ENCODE measurements at places on chromosomes 12 and 14. TPM values are rescaled to one million over a fixed set of nuclear protein-coding genes. Genes with fewer than 3 reads are reported as not detected.
A peak's percentile ranks its signal among the peaks of the same experiment; 100 is the strongest.

- DNase-seq, result peak; percentile 36
Observed at GRCh38 chr14:96741151-96741977, 55.8 kb upstream of the VRK1 start.

The CCND2 gene
- 0.06 TPM for total RNA-seq

DNA sequence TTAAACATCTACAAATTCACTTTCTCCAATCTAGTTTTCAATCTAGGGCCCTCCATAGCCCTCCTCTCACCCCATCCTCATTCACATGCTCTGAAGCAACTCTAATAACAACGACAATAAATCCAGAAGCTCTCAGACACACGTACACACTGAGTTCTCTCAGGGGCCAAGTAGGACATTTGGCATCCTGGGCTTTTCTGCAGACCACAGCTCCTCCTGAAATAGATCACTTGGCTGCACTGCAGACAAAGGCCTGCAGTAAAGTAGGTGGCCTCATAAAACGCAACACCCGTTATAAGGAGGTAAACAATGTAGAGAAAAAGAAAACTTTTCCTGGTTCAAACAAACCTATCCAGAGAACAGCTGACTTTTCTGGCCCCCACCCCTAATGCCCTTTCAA is 111.2 kb downstream of the TMTC1 start:
- no peak for DNase-seq

DNA sequence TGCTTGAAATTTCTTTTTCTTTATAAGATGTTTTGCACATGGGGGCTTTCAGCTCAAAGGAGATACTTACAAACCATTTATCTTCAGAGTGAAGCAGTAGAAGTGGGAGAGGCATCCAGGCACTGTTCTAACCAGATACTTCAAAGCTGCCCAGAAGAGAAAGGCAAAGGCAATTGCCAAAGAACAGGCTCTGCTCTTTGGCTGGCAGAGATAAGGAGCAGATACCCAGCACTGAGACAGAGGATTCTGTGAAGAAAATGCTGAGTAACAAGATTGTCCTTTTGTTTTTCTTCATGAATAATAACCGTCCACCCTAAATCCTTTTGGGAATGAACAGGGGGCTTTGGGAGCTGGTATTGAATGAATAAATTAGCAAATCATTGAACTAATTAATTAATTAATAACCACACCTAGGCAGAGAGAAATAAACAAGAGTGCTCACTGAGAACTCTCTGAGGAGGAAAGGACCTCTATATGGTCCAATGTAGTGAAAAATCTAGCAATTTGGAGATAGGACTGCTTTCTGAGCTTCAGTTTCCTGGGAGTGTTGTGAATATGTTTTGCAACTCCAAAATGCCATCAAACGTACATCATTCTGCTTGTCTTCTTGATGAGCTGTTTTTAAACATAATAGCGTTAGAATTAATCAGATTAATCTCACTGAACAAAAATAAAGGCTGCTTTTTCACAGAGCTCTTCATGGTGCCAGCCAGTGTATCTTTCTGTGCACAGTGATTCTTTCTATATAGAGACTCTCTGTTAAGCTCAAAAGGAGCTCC is 192.8 kb upstream of the AMIGO2 start:
- DNase-seq, result no peak

The OTUB2 gene
- total RNA-seq, result 0.74 TPM

DNA sequence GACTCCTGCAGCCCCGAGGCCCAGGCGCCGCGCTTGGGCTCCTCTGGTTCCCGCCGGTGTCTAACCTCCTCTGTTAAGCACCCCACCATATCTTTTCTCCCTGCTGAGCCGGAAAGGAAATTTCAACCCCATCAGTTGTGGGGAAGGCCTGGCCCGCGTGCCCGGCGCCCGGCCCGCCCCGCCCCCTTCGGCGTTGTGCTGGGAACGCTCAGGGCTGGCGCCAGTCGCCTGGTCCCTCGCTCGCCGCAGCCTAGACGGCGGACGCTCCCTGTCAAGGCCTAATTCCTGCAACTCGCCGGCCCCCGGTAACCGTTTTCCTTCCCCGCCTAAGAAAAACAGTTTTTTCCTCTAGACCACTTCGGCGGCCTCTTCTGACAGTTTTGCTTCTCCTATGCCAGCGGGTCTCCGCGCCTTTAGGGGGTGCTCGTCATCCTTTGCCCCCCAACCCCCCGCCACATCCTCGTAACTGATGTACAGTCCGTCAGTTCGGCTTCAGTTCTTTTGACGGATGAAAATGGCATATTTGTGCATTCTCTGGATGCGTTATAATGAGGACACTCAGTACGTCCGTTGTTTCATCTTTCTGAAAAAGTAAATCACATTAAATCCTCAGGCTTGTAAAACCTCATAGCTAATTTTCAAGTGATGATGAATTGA is 506 bp upstream of the NAP1L1 start:
- no peak for DNase-seq

DNA sequence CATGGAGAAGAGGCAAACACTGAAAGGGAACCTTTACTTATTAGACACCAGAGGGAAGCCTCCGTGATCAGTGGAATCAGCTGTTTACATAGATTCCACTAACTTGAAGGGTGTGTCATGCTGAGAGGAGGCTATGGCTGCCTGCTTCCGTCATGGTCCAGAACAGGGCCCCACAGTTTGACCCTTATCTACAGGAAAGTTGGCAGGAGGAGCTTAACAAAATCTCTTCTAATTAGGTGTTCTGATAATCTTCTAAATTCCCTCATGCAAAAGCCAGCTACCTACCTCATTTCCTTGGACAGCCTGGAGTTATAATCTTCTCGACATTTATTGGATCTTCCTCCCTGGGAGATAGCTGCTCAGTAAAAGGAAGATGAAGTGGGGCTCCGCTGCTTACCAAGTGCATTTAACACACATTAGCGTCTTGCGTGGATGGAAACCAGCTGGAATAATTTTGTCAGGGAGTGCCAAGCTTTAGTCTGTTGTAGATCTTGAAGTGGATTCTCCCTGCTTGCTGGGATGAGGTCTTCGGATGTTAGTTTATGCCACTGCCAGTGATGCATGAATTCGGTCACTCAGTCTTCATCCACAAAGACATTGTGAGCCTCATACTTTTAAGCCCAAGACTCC is 171.0 kb downstream of the PAH start:
- DNase-seq, result no peak

DNA sequence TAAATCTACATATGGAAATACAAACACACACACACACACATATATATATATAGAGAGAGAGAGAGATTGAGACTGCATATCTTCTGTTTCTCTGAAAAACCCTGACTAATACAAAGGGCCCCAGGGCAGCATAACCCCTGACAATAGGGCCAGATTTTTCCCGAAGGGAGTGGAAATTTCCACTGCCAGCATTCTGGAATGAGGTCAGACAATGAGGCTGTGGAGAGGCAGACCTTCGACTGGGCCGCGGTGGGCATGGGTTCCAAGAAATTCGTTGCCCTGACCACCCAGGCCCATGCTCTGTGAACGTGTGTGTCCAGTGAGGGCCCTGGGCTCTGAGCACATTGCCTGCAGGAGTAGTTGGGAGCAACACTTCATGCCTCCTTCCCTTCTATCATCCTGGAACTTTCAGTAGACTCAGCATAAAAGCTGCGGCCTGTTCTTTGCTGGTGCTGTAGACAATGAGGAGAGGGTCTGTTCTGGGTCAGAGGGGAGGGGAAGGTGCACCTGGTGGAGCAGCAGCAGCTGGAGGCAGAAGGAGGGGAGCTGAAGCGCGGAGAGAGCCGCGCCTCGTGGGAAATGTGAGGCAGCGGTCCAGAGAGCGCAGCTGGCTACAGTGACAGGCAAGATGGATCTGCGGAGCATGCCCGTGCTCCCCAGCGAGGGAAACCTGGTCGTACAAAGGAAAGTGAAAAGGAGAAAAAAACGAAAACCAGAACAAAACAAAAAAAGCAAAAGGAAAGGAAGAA is 25.6 kb upstream of the CCDC60 start:
- DNase-seq, result no peak

GRCh38 chr14:83575301-83575700 is 1954.6 kb upstream of the FLRT2 start:
- no peak for DNase-seq

DNA sequence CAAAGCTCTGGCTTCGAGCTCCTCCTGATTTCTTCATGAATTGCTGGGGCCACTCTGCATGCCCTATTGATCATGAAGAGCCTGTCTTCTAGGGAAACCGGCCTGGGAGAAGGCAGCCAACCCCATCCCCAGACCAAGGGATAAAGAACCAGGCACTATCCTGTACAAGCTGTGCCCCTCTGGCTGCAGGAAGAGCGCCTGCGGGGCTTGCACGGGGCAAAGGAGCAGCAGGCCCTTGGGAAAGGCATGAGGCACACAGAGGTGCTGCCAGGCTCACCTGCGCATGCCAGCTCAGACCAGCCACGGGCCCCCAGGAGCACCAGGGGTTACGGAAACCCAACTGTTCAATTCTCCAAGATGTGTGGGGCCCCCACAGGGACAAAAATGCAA is 2.1 kb downstream of the ITPK1 start:
- DNase-seq, result no peak

DNA sequence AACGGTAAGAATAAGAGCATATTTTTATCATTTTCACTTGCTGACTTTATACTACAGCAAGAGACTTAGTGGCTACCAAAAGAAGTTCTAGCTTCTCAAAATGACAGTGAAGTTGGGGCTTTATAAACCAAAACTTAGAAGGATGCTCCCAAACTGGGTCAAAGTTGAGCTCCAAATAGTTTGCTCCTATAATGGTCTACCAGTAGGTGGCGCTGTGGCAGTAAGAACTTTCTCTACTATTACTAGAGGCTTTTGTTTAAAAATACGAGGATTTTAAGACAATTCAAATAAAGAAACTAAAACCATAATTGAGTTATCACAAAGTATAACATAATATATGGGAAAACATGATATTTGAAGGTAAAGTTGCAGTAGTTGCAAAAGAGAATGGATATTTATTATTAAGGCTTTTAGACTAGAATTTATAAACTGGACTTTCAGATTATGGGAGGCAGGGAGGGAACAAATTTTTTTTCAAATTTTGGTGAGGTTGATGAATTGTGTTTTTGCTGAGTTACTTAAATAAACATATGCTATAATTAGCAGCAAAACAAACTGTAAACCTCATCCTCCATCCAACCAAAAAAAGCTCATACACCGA is 75.0 kb downstream of the TGFB3 start:
- DNase-seq, result peak; percentile 54

The NFATC4 gene
- total RNA-seq, result 23.6 TPM

GRCh38 chr12:4178424-4179170 is 95.0 kb upstream of the CCND2 start:
- DNase-seq, result no peak

- no peak for DNase-seq
Observed at GRCh38 chr14:87257421-87257820, 735.6 kb downstream of the GALC start.

- DNase-seq, result no peak
Observed at GRCh38 chr14:34021096-34021495, 70.2 kb upstream of the EGLN3 start.

The MGP gene
- not detected for total RNA-seq

DNA sequence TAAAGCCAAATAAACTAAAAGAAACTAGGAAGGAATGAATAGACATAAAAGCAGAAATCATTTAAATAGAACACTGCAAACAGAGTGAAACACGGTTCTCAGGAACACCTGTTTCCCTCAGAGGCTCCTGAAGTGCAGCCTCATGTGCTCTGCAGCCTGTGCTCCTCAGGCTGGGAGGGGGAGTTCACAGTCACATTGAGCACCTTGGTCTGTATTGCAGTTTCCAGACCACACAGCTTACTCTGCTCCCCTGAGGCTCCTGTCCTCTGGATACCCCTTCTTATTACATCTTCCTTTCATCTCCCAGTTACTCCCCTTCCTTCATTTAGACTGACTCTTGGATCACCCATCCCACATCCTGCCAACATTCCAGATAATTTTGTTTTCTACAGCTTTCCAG is 49.7 kb upstream of the DCD start:
- DNase-seq, result no peak

DNA sequence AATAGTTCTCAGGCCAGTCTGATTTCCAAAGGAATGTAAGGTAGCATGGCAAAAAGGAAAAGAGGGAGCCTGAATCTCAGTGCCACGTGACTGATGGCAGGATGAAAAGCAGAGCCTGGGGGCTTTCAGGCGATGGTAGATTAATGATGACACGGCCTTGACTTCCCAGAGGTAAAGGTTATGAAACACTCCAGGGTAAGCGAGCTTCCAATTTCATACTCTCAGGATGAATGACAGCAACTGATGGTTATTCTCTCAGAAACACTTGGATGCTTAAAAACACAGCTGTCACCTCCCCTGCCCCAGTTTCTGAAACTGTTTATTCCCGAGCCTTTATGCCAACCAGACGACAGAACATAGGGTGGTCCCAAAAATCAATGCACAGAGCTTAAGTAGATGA is 28.8 kb downstream of the GDF11 start:
- no peak for DNase-seq

- DNase-seq, result peak; percentile 56
Observed at GRCh38 chr14:70013271-70013873, 134.2 kb downstream of the SMOC1 start.

The OR10G2 gene
- total RNA-seq, result not detected

DNA sequence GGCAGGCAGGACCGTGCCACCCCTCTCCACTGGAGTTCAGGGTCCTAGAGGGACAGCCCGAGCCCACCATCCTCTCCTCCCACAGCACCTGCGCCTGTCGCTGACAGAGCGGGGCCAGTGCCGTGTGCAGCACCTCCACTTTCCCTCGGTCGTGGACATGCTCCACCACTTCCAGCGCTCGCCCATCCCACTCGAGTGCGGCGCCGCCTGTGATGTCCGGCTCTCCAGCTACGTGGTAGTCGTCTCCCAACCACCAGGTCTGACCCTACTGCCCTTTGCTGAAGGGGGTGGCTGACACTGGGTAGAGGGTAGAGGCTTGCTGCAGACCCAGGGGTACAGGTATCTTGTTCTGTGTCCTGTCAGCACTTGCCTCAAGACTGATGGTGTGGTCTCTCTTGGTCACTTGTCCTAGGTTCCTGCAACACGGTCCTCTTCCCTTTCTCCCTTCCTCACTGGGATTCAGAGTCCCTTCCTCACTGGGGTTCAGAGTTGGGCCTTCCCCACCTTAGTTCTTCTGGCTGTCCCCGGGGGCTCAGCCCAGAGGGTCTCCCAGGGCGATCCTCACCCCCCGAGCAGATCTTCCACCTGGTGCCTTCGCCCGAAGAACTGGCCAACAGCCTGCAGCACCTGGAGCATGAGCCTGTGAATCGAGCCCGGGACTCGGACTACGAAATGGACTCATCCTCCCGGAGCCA is 42.0 kb downstream of the SH2B3 start:
- DNase-seq, result no peak

The GZMB gene
- not detected for total RNA-seq

Measured in NCI-H460 (cell line).